ENCODE measurements at places on chromosomes 6 and 20.

DNA sequence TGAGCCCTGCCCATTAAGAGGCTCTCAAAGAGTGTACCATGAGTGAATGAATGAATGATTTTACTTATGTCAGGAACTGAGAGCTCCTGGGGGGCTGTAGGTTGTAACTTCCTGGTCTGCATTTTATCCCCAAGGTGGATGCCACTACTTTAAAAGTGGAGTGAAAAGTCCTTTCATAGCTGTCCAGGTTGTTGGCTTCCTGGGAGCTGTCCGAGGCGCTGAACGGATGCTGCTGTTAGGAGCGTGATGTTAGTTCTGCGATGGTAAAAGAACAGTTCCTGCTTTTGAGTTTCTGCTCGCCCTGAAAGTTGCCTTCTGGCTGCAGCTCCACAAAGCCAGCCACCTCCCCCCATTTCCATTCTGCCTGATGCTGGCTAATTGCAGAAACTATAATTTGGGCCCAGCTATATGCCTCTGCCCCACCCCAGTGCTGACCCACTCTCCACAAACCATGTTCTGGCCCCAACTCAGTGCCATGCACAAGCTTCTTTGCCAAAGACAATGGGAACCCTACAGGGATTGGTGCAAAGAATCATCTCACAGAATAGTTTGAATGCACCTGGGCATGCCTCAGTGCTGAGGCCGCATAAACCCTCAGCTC, 330.9 kb upstream of the CDH4 start:
- no peak for DNase-seq

GRCh38 chr20:52481443-52481842, 289.9 kb upstream of the ZFP64 start:
- DNase-seq: no peak

DNA sequence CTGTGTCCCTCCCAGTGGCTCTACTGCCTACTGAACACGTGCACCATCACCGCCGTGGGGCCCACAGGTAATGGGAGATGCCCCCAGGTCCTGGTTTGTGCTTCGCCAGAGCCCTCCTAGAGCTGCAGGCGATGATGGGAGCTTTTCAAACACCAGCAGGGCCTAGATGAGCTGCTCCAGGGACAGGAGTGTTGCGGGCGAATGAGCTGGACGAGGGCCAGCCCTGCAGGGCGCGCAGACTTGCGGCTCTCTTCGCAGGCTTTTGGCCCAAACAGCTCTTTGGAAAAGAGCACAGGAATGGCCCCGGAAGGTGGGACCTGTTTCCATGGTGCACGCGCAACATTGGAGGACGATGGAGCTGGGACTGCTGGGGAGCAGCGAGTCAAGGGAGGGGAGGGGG, 409.3 kb upstream of the SULF2 start:
- DNase-seq: no peak

DNA sequence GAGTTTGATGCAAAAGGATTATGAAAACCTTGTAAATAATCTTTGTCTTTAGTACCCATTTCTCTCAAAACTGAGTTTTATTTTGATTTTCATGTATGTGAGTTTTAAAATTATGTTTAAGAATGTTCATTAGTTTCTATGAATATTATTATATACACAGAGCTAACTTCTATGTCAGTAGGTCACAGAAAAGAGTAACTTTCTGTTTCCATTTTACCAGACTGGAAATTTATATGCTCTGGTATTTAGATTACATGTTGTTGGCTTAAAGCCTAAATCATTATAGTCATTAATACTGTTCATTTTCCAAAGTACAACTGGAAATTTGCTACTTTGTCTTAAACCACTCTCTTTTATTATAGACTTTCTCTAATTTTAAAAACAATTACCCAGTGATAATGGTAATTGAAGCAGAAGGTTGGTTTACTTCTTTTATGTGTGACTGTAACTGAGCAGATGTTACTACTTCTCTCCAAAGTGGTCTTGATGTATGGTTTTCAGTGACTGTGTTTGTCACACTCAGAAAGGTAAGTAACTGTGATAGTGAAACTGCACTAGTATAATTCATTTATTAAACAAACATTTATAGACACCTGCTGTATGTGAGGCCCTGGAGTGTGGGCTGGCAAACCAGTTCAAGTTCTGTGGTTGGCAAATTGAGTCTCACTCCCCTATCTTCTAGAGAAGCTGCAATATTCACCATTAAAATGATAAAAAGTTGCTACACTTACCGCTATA, 13.2 kb downstream of the CRYBG1 start:
- no peak for DNase-seq

All from effector memory CD4-positive, alpha-beta T cell (primary cell).